ENCODE measurements at places on chromosomes 7 and 10.

- DNase-seq = no peak
Measured at GRCh38 chr10:106935978-106936451, 228.5 kb downstream of the SORCS1 start.

DNA sequence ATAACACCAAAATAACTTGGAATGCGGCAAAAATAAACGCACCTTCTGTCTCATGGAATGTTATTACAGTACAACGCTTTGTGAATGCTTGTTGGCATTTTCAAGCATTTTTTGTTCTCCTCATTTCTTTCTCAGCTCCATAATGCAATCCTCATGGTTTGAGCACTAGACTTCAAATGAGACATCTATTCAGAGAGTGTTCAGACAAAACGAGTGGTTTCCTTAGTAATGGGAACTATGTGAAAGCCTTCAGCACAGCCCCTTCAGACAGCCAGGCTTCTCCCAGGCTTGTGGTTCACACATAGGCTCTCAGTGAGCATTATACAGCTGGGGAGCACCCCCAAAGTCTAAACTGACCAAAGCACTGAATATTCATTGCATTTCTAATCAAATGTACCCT lies 8.6 kb upstream of the LRRN3 start:
- no peak for DNase-seq

DNA sequence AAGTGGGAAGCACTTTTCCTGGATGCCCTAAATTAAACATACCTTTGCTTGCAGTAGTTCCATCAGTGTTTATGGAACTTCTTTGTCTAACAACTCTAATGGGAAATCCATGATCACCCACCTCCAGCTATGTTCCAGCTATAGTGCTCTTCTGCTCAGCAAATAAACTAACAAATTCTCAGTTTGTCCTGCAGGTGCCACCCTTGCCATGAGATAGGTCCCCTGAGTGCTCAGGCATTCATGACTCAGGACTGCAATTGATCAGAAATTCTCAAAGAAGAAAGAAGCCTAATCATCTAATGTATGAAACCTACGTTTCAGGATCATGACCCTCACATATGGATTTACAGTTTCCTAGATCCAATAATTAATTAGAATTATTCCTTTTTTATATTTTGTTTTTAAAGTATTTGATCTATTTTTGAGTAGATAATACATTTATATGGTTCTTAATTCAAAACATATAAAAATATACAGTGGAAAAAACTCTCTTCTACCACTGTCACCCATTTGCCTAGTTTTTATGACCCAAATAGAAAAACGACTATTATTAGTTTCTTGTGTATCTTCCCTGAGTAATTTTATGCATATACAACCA lies 48.7 kb upstream of the DYNC1I1 start:
- DNase-seq = peak; percentile 53

- peak; percentile 6 for DNase-seq
Measured at GRCh38 chr7:19964246-19964645, 190.8 kb upstream of the TMEM196 start.

DNA sequence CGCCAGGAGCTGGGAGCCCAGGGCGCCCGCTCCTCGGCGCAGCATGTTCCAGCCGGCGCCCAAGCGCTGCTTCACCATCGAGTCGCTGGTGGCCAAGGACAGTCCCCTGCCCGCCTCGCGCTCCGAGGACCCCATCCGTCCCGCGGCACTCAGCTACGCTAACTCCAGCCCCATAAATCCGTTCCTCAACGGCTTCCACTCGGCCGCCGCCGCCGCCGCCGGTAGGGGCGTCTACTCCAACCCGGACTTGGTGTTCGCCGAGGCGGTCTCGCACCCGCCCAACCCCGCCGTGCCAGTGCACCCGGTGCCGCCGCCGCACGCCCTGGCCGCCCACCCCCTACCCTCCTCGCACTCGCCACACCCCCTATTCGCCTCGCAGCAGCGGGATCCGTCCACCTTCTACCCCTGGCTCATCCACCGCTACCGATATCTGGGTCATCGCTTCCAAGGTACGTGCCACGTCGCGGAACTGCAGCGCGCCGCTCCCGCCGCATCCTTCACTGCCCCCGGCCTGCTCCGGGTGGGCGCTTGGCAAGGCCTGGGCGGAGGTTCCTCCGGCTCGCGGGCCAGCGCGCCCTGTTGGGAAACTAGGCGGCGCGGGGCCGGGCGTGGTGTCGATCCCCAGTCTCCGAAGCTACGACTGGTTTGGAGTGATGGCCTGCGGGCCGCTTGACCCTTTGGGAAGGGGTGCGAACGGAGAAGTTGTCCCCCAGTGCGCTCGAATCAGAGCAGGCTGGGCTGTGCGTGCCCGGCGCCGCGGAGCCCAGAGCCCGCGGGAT lies 868 bp downstream of the EMX2 start:
- peak; percentile 27 for DNase-seq

All from NCI-H446 (cell line).